ENCODE measurements at places on chromosomes 7 and 10.

- H3K27ac ChIP-seq, result no peak overlapping the region
- H3K4me3 ChIP-seq, result no peak overlapping the region
- no peaks in the 10 kb centered on the region for H3K27me3 ChIP-seq
- no peaks in the 10 kb centered on the region for H3K36me3 ChIP-seq
Observed at GRCh38 chr7:25549271-25549921, 321.1 kb upstream of the NPVF start.

DNA sequence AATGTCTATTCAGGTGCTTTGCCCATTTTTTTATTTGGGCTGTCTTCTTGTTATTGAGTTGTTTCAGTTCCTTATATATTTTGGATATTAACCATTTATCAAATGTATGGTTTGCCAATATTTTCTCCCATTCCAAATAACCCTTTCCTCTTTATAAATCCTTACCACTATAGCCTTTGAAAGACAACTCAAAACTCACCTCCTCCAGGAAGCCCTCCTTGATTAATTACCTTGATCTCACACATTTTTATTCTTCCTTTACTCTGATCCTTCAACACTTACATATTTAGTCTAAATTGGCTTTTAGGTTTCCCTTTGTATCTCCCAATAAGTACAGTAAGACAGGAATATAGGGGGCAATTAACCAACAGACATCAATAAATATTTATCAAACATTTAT, 42.9 kb downstream of the NRCAM start:
- H3K27me3 ChIP-seq, result no peaks in the 10 kb centered on the region
- DNase-seq, result no peak
- H3K4me1 ChIP-seq, result no peaks in the 10 kb centered on the region
- no peaks in the 10 kb centered on the region for H3K36me3 ChIP-seq
- H3K4me3 ChIP-seq, result no peak overlapping the region
- no peak overlapping the region for H3K27ac ChIP-seq

DNA sequence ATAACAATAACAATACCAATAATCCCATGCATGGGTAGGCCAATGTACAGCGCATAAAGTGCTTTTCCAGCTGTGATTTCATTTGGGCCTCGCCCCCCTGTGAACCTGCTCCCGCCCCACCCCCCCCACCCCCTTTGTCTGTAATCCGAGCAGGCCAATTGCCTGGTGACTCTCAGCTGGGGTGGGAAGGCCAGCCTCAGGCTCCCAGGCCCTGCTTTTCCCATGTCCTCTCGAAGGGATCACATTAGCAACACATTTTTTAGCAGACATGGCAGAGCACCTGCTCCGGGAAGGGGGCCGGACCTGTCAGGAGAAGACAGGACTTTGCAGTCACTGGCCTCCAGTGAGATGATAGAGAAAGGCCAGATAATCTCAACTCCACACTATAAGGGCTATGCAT, 439.3 kb downstream of the RPS24 start:
- no peak overlapping the region for H3K4me3 ChIP-seq
- no peak for DNase-seq
- no peaks in the 10 kb centered on the region for H3K36me3 ChIP-seq
- H3K27ac ChIP-seq, result peak overlapping the region; percentile 46

DNA sequence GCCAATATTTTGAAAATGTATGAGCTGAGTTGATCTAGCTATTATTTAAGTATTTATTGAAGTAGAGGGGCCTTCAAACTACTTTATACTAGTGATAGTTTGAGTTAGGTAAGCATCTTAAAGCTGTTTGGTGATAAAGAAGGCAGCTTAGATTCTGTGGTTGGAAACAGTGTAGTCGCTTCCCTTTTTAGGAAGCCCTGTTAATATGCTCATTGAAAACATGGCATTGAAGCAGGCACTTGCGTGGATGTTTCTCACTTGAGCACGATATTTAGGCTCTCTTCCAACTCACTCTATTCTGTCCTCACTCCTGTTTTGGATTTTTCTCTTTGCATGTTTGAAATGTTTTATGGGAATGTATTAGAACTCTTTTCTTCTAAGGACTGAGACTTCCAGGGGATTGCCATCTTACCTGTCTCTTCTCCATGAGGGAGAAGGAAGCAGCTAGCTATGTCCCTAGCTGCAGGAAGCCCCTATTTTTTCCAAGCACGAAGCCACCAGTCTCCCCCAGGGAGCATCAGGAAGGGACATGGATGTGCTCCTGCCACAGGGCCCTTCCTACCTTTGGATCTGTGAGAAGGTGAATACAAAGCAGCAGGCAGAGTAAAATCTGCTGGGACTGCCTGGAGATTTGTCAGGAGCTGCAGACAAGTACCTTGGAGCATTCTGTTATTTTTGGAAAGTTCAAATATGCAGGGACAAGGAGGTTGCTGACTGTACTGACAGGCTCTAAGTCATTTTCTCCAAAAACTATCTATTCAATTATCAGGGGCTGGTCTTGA, 22.0 kb upstream of the BMPR1A start:
- no peaks in the 10 kb centered on the region for H3K4me1 ChIP-seq
- no peak overlapping the region for H3K27ac ChIP-seq
- no peak overlapping the region for H3K4me3 ChIP-seq
- no peaks in the 10 kb centered on the region for H3K36me3 ChIP-seq

- H3K36me3 ChIP-seq, result no peaks in the 10 kb centered on the region
- DNase-seq, result no peak
- no peaks in the 10 kb centered on the region for H3K4me1 ChIP-seq
- no peak overlapping the region for H3K4me3 ChIP-seq
- H3K27ac ChIP-seq, result no peak overlapping the region
Observed at GRCh38 chr7:152865011-152865410, 105.5 kb downstream of the ACTR3B start.

- DNase-seq, result no peak
- no peaks in the 10 kb centered on the region for H3K27me3 ChIP-seq
Observed at GRCh38 chr10:132233501-132234085, 46.8 kb downstream of the DPYSL4 start.

DNA sequence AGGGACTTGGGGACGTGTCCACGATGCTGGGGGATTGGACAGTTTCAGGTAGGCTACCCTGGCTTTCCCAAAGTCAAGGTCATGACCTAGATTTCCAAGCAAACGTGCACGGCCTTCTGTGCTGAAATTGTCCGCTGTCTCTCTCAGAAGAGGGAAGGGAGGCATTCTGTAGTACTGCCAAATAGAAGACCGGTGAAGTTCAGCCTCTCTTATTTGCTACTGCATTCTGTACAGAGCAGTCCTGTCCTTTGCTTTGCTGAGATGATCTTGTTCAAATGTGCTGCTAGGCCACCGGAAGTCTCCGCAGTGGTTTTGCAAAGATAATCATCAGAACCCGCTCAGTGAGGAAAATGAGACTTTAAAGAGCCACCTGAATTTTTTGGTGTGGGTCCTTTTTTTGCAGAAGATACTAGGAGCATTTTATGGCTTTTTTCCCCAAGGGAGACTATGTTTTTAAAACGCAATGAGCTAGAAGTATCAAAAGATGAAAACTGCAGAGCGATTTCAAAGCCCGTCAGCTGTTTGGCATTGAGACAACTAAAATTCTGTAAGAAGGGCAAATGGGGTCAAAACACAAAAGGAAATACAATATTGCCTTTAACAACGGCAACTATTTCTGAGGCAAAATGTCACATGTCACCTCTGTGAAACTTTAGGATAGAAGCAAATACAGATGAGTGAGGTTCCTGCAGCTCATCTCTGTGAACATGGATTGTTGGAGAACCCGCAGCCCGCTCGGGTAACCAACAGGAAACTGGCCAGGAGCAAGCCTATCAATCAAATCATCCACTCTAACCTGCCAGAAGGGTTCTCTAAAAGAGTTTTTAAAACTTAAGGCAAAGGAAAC, 1.3 kb upstream of the NMT2 start:
- H3K27me3 ChIP-seq, result no peaks in the 10 kb centered on the region
- H3K27ac ChIP-seq, result no peak overlapping the region
- H3K4me3 ChIP-seq, result no peak overlapping the region
- H3K4me1 ChIP-seq, result peaks cover 10% of the 10 kb centered on the region

DNA sequence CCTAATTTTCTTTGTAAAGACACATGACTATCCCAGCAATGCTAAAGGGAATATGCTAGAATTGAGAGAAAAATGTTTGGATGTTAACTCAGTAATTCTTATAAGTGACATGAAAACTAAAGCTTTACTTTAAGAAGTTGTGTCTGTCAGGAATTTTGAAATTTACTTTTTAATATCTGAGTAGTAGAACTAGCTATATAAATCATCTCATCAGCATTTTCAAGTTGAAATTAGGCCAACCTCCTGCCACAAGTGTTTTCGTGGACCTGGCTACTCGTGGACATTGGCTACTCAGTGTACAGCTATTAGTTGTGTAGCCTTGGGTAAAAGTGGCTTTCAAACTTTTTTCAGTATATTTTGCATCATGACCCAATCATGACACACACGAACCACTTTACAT, 70.5 kb downstream of the ADD3 start:
- H3K4me3 ChIP-seq, result no peak overlapping the region
- H3K4me1 ChIP-seq, result peaks cover 8% of the 10 kb centered on the region
- H3K27me3 ChIP-seq, result no peaks in the 10 kb centered on the region
- DNase-seq, result no peak
- H3K27ac ChIP-seq, result no peak overlapping the region
- no peaks in the 10 kb centered on the region for H3K36me3 ChIP-seq

DNA sequence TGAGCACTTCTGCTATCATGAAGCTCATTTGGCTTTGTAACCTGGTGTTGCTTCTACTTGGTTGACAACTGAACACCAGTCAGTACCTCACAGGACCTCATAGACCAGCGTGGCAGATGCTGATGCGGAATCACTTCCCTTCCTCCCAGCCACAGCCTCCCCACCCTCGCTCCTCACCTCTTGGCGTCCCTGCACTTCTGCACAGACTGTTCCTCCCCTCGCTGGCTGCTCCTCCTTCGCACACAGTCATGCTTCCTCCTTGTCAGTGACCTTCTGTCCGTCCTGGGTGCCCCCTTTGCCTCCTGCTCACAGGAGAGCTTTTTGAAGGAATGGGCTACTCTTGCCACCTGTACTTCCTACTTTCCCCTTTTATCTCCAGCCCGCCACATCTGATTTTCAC, 61.4 kb upstream of the CTBP2 start:
- H3K4me3 ChIP-seq, result no peak overlapping the region
- no peaks in the 10 kb centered on the region for H3K27me3 ChIP-seq
- H3K4me1 ChIP-seq, result peaks cover 7% of the 10 kb centered on the region
- H3K36me3 ChIP-seq, result no peaks in the 10 kb centered on the region
- no peak overlapping the region for H3K27ac ChIP-seq

DNA sequence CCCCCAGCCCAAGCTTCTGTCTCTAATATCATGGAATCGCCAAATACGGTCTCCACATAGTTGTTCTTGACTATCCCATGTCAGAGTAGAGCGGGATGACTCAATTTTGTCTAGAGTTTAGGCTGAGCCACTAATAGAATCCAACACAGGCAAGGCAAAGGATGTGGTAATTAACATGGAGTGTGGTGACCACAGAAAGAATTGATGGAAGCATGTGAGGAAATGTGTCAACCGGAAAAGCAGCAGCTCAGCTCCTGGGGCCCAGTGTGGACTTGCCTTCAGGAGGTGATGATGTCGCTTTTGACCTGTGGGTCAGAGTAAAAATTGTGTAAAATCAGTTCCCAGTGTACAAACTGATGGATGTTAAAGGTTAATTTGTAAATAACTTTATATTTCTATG, 139.3 kb upstream of the KLF6 start:
- H3K4me3 ChIP-seq, result no peak overlapping the region
- no peaks in the 10 kb centered on the region for H3K36me3 ChIP-seq
- no peaks in the 10 kb centered on the region for H3K27me3 ChIP-seq
- peak overlapping the region; percentile 68 for H3K27ac ChIP-seq
- DNase-seq, result peak; percentile 74

GRCh38 chr7:122068046-122068445, 76.0 kb downstream of the AASS start:
- no peaks in the 10 kb centered on the region for H3K4me1 ChIP-seq
- no peaks in the 10 kb centered on the region for H3K36me3 ChIP-seq
- DNase-seq, result peak; percentile 90
- no peak overlapping the region for H3K27ac ChIP-seq

- DNase-seq, result no peak
- H3K36me3 ChIP-seq, result no peaks in the 10 kb centered on the region
- H3K27me3 ChIP-seq, result no peaks in the 10 kb centered on the region
- H3K27ac ChIP-seq, result peak overlapping the region; percentile 5
- no peak overlapping the region for H3K4me3 ChIP-seq
Observed at GRCh38 chr10:24707445-24707844, 16.2 kb downstream of the ARHGAP21 start.

GRCh38 chr7:80481196-80481884, 30.5 kb downstream of the GNAT3 start:
- peak; percentile 97 for DNase-seq
- peak overlapping the region; percentile 66 for H3K27ac ChIP-seq
- H3K4me3 ChIP-seq, result no peak overlapping the region
- H3K36me3 ChIP-seq, result no peaks in the 10 kb centered on the region

DNA sequence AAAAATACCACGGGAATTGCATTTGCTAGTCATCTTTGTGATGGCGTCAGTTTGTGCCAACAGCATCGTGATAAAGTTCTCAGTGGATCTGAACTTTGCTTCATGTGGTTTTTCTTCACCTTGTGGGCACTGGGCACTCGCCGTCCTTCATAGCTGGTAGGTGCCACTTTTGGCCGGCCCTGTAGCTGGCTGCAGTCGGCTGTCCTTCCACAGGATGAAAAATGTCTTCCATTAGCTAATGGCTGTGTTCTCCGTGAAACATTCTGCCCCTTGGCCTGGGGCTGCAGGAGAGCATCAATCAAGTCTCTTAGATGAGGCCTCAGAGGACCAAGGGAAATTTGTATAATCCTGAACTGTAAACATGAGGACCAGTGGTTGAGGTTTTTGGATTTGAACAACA, 145.3 kb downstream of the DYNC1I1 start:
- no peak overlapping the region for H3K4me3 ChIP-seq
- no peak overlapping the region for H3K27ac ChIP-seq
- no peaks in the 10 kb centered on the region for H3K36me3 ChIP-seq
- no peaks in the 10 kb centered on the region for H3K4me1 ChIP-seq
- no peaks in the 10 kb centered on the region for H3K27me3 ChIP-seq
- no peak for DNase-seq

- H3K27ac ChIP-seq, result no peak overlapping the region
- H3K4me1 ChIP-seq, result no peaks in the 10 kb centered on the region
- no peaks in the 10 kb centered on the region for H3K36me3 ChIP-seq
- H3K4me3 ChIP-seq, result no peak overlapping the region
- no peaks in the 10 kb centered on the region for H3K27me3 ChIP-seq
- DNase-seq, result no peak
Observed at GRCh38 chr7:103569621-103570305, 123.8 kb upstream of the SLC26A5 start.

- no peak overlapping the region for H3K4me3 ChIP-seq
- no peaks in the 10 kb centered on the region for H3K27me3 ChIP-seq
- DNase-seq, result no peak
- H3K36me3 ChIP-seq, result no peaks in the 10 kb centered on the region
Observed at GRCh38 chr7:150363872-150364271, 4.8 kb upstream of the REPIN1 start.

- no peak overlapping the region for H3K4me3 ChIP-seq
- no peaks in the 10 kb centered on the region for H3K27me3 ChIP-seq
- DNase-seq, result no peak
- peaks cover 45% of the 10 kb centered on the region for H3K36me3 ChIP-seq
- no peak overlapping the region for H3K27ac ChIP-seq
- no peaks in the 10 kb centered on the region for H3K4me1 ChIP-seq
Observed at GRCh38 chr7:94417901-94418300, 23.2 kb downstream of the COL1A2 start.

GRCh38 chr7:157189405-157189804, 50.7 kb downstream of the UBE3C start:
- H3K27ac ChIP-seq, result no peak overlapping the region
- H3K4me1 ChIP-seq, result peaks cover 5% of the 10 kb centered on the region
- no peak for DNase-seq
- peaks cover 28% of the 10 kb centered on the region for H3K36me3 ChIP-seq
